Lower leg skin (tissue), 4 donors: ENCODE measurements at places on chromosomes 2 and 18. TPM values are rescaled to one million over a fixed set of nuclear protein-coding genes. Genes with fewer than 3 reads are reported as not detected.

The ST8SIA3 gene
- not detected for total RNA-seq

The RTP5 gene
- total RNA-seq, result 0.10 TPM

The ANKRD23 gene
- 4.9 TPM for total RNA-seq

The NOSTRIN gene
- total RNA-seq, result 15.5 TPM

The ANKRD62 gene
- total RNA-seq, result not detected

The NEUROD1 gene
- total RNA-seq, result not detected

The ADD2 gene
- total RNA-seq, result 0.17 TPM

The DNER gene
- 7.9 TPM for total RNA-seq

The ASXL3 gene
- total RNA-seq, result 0.13 TPM

The GALNT13 gene
- 0.49 TPM for total RNA-seq

The MOGAT1 gene
- not detected for total RNA-seq

The TEKT4 gene
- not detected for total RNA-seq

The TEX44 gene
- total RNA-seq, result not detected

The ICA1L gene
- total RNA-seq, result 1.9 TPM

The MRPS5 gene
- 31.0 TPM for total RNA-seq

The CRYGC gene
- total RNA-seq, result not detected
